Trophoblast cell (in vitro differentiated cells and primary cell): ENCODE measurements at places on chromosomes 12 and 14.
A peak's percentile ranks its signal among the peaks of the same experiment; 100 is the strongest.

- no peaks in the 10 kb centered on the region for H3K36me3 ChIP-seq
- no peak overlapping the region for H3K4me3 ChIP-seq
- H3K4me1 ChIP-seq, result peaks cover 18% of the 10 kb centered on the region
- DNase-seq, result no peak
- no peaks in the 10 kb centered on the region for H3K27me3 ChIP-seq
These were observed 211.1 kb downstream of the SPTSSA start for GRCh38 chr14:34250959-34251358.

- H3K4me1 ChIP-seq, result no peaks in the 10 kb centered on the region
- H3K27me3 ChIP-seq, result no peaks in the 10 kb centered on the region
- no peak for DNase-seq
- no peaks in the 10 kb centered on the region for H3K36me3 ChIP-seq
- no peak overlapping the region for H3K4me3 ChIP-seq
- no peak overlapping the region for H3K27ac ChIP-seq
These were observed 70.5 kb downstream of the ANKS1B start for GRCh38 chr12:99914206-99914605.

DNA sequence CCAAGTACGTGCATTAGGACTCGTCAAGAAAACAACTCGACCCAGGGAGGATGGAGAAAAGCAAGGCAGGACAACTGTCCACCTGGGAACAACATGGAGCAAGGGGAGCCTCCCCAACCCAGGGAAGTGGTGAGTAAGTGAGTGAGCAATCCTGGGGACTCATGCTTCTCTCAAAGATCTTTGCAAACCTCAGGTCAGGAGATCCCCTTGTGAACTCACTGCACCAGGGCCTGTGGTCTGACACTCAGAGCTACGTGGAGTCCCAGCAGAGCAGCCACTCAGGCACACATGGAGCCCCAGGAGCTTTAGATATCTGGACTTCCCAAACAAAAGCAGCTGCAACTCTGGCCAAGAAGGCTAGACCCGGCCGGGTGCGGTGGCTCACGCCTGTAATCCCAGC is 12.2 kb upstream of the OR5AU1 start:
- H3K27me3 ChIP-seq, result no peaks in the 10 kb centered on the region
- H3K4me3 ChIP-seq, result no peak overlapping the region
- H3K36me3 ChIP-seq, result no peaks in the 10 kb centered on the region
- H3K27ac ChIP-seq, result no peak overlapping the region
- H3K4me1 ChIP-seq, result peaks cover 3% of the 10 kb centered on the region

GRCh38 chr12:20631711-20632110 is 63.4 kb upstream of the SLCO1C1 start:
- H3K27me3 ChIP-seq, result no peaks in the 10 kb centered on the region
- no peak overlapping the region for H3K27ac ChIP-seq
- no peak for DNase-seq
- no peaks in the 10 kb centered on the region for H3K36me3 ChIP-seq
- no peak overlapping the region for H3K4me3 ChIP-seq
- H3K4me1 ChIP-seq, result no peaks in the 10 kb centered on the region

DNA sequence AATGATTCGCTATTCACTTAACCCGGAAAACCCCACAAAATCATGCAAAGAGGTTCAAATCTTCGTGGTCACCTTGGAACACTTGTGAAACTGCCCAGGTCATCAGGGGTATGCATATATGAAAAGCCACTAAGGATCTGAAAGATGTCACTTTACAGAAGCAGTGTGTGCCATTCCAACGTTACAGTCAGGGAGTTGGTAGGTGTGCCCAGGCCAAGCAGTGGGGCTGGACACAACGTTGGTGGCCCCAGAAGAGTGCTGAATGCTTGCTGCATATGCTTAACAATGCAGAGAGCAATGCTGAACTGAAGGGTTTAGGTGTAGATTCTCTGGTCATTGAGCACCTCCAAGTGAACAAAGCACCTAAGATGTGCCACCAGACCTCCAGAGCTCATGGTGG is 51.1 kb upstream of the EIF5 start:
- H3K36me3 ChIP-seq, result no peaks in the 10 kb centered on the region
- H3K4me3 ChIP-seq, result no peak overlapping the region
- DNase-seq, result no peak
- peaks cover 17% of the 10 kb centered on the region for H3K27me3 ChIP-seq
- no peak overlapping the region for H3K27ac ChIP-seq

DNA sequence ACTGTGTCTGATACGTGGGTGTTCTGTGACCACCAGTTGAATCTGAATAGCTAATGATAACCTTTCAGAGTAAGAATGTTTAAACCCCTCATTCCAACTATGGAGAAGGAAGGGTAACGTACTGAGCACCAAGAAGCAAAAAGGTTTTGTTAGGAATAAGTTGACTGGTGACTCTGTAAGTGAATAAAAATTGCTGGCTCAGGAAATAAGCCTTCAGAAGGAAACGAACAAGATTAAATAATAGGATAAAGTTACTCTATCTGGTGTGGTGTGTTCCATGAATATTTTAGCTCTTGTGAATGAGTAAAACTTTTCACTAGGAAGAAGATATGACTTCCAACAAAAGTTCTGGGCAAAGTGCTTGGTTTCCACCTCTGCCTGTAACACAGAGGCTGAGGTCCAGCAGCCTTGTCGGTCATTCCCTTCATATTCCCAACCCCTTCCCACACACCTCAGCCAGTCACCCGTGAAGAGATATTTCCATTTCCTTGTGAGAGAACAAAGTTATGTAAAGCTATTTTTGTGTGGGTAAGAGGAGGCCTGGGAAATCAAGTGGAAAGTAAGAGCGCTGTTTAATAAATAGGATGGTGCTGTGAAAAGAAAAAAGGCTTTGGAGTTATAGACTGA is 47.1 kb downstream of the ARF6 start:
- H3K4me1 ChIP-seq, result no peaks in the 10 kb centered on the region
- DNase-seq, result no peak
- no peaks in the 10 kb centered on the region for H3K27me3 ChIP-seq
- H3K4me3 ChIP-seq, result no peak overlapping the region

DNA sequence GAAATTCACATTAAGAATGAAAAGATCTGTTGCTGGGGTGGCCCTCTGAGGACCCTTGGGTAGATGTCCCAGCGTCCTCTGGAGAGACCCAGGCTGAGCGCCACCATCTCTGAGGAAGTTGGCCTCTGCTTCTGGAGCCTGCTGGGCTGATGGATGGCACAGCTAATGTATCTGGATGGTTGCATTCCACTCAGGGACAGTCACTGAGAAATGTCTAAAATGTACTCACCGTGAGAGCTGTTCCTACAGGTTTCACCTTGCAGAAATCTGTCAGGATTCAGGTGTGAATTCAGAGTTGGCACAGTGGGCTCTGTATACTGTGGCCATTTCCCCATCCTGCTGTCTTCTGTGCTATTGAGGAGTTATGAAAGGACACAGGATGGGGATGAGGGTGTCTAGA is 247.2 kb downstream of the AACS start:
- H3K27me3 ChIP-seq, result no peaks in the 10 kb centered on the region
- DNase-seq, result no peak
- H3K27ac ChIP-seq, result no peak overlapping the region
- H3K4me1 ChIP-seq, result peaks cover 8% of the 10 kb centered on the region

DNA sequence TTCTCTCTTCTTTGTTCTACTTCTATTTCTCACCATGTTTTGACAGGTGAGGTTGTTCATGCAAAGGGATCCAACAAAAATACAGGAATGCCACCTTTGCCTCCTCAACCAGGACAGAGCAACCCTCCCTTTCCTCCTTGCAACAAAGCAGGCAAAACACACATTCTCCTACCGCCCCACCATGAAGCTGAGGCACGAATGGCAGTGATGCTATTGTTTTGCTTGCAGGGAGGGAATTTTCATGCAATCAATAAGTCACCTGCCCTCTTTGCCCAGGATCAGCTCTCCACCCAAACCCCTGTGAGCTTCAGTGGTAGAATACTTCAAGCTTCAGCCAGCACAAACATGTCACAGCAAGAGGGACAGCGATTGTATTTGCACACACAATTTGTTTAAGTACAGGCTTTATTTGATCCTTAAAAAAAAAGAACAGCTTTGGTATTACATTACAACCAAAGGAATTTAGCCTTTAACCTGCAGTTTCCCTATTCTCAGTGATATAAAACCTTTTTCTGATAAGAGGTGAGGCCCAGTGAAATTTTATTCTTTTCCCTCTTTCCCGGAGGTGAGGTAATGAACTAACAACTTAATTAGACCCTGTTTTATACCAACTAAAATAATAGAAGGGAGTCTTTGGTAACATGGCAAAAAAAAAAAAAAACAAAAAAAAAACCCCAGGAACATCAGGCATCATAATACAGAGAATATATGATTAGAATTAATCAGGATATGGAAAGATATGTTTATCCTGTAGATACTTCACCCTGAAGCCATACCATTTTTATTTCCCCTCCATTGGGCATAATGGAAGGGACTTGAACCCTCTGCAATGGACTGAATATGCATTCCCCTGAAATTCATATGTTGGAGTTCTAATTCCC is 87.0 kb upstream of the EEA1 start:
- no peak overlapping the region for H3K4me3 ChIP-seq
- H3K36me3 ChIP-seq, result no peaks in the 10 kb centered on the region
- DNase-seq, result no peak
- no peak overlapping the region for H3K27ac ChIP-seq
- no peaks in the 10 kb centered on the region for H3K27me3 ChIP-seq

DNA sequence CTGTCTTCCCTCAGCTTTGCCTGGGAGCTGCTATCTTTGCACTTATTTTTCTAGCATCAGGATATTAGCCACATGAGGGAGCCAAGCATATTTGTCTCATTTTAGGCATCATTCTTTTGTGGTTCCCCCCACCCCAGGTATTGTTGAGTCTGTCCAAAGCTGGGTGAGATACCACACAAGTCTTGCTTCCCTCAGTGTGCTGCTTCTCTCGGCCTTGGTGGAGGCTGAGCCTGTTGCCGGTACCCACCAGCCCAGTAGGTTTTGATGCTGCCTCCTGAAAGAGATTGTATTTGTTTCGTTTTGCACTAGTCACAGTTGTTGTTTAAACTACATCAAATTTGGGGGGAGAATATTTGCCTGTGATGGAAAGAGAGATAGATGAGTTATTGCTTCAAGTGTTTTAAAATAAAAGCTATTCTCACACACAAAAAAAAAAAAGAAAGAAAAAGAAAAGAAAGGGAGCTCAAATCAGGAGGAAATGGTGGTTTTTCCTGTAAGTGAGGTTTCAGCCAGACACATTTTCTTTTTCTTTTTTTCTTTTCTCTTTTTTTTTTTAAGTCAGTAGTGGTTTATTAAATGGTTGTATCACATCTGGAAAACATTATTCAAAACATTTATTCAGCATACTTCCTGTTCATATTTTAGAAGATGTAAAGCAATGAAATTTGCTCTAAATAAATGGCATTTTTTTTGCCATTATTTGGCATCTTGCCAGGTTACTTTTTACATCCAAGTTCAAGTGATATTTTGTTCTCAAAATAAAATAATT is 58.5 kb downstream of the SLC4A8 start:
- peaks cover 40% of the 10 kb centered on the region for H3K36me3 ChIP-seq
- H3K4me1 ChIP-seq, result no peaks in the 10 kb centered on the region
- no peak for DNase-seq
- H3K4me3 ChIP-seq, result no peak overlapping the region
- H3K27me3 ChIP-seq, result no peaks in the 10 kb centered on the region

GRCh38 chr12:18850752-18851151 is 112.8 kb downstream of the CAPZA3 start:
- H3K4me3 ChIP-seq, result no peak overlapping the region
- H3K27me3 ChIP-seq, result no peaks in the 10 kb centered on the region
- no peaks in the 10 kb centered on the region for H3K36me3 ChIP-seq
- DNase-seq, result no peak
- no peak overlapping the region for H3K27ac ChIP-seq

GRCh38 chr12:6788972-6789924 is at the start of gene CD4:
Gene CD4 (plus strand): TSS chr12:6789528. CDS start chr12:6800139, 10,611 bp downstream.
- H3K27me3 ChIP-seq, result no peaks in the 10 kb centered on the region
- H3K36me3 ChIP-seq, result no peaks in the 10 kb centered on the region
- no peaks in the 10 kb centered on the region for H3K4me1 ChIP-seq
- no peak within 1 kb of the TSS for H3K4me3 ChIP-seq
- DNase-seq, result peak; percentile 10
